Mesothelial cell of epicardium (in vitro differentiated cells): ENCODE measurements at places on chromosomes 16 and 17.

GRCh38 chr17:4362141-4362540 lies 4.3 kb downstream of the UBE2G1 start:
- no peaks in the 10 kb centered on the region for H3K27me3 ChIP-seq
- H3K36me3 ChIP-seq = no peaks in the 10 kb centered on the region
- H3K27ac ChIP-seq = peak overlapping the region; percentile 47
- H3K4me1 ChIP-seq = peaks cover 19% of the 10 kb centered on the region

- DNase-seq = no peak
- H3K4me3 ChIP-seq = no peak overlapping the region
- no peaks in the 10 kb centered on the region for H3K4me1 ChIP-seq
- H3K27ac ChIP-seq = no peak overlapping the region
- no peaks in the 10 kb centered on the region for H3K36me3 ChIP-seq
Measured at GRCh38 chr17:17453088-17453487, 23.7 kb upstream of the MED9 start.

DNA sequence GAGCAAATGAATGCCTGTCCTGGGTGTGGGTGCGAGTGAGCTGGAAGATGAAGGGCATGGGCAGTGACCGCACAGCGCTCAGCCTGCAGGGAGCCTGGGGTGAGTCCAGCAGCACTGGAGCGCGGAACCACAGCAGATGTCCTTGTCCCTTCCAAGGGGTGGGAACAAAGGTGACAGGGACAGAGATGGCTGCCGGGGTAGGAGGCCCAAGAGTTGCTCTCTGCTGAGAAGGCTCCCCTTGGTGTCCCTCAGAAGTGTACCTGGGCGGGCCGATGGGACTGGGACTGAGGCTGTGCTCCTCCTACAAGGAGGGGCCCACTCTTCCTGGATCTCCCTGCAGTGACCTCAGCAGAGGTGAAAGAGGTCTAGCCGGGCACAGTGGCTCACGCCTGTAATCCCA lies 7.6 kb upstream of the PGAP6 start:
- no peaks in the 10 kb centered on the region for H3K27me3 ChIP-seq
- H3K27ac ChIP-seq = no peak overlapping the region
- peaks cover 3% of the 10 kb centered on the region for H3K36me3 ChIP-seq
- H3K4me1 ChIP-seq = peaks cover 27% of the 10 kb centered on the region
- no peak for DNase-seq

DNA sequence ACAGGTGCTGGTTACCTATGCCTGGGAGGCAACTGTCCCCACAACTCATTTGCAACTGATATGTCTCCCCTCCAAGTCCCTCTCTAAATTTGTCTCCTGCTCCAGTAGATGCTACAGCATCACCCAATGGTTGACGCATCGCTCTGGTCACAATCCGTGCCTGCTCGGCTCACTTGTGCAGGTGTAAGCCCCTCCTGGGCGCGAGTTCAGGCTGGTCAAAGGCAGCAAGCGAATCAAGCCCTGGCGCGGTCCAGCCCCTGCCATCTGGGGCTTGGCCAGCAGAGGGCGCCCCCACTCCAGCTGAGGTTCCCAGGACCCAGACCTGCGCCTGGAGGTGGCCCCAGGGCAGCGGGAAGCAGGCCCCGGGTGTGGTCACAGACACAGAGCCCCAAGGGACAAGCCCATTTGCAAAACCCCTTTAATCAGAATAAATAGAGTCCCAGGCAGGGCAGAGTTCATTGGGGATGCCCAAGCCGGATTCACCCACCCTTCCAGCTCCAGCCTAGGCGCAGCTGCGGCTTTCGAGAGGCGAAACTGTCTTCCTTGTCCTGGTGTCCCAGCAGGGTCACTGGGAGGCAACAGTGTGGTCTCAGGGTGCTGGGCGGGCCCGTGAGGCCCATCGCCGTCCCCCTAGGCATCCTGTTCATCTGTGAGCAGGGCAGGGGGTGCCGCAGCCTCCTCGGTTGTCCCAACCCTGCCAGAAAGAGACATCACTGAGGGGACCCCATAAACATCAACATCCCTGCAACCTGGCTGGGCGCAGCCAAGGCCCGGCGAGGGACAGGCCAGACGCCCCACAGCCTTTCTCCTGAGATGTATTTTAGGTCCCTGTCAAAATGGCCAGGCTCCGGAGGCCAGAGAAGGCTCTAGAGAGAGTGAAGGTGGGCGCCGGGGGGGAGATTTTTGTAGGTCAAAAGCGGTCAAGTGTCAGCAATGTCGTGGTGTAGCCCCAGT lies 15.8 kb downstream of the TMC6 start:
- no peak overlapping the region for H3K27ac ChIP-seq
- H3K4me1 ChIP-seq = no peaks in the 10 kb centered on the region
- DNase-seq = peak; percentile 87
- H3K27me3 ChIP-seq = no peaks in the 10 kb centered on the region
- H3K36me3 ChIP-seq = peaks cover 10% of the 10 kb centered on the region
- no peak overlapping the region for H3K4me3 ChIP-seq

GRCh38 chr17:32487473-32488176 lies 832 bp downstream of the CDK5R1 start:
- H3K27ac ChIP-seq = no peak overlapping the region
- no peaks in the 10 kb centered on the region for H3K27me3 ChIP-seq
- peak; percentile 56 for DNase-seq
- H3K36me3 ChIP-seq = peaks cover 5% of the 10 kb centered on the region

DNA sequence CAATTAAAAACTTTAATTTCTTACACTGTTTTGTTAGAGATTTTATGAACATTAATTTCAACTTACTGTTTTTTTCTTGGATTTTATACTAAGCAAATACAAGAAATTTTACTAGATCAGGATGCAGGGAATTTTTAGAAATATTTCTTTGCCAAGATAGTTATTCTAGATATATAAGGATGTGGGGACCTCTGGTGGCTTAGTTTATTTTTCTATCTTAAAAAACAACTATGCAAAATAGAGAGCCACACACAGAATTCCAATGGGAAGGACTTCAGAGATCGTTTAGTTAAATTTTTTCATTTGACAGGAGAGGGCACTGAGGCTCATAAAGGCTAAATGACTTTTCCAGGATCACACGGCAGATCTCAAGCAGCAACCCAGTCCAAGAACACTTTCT lies 23.0 kb upstream of the CAPNS2 start:
- no peak for DNase-seq
- no peak overlapping the region for H3K27ac ChIP-seq
- H3K27me3 ChIP-seq = no peaks in the 10 kb centered on the region
- H3K36me3 ChIP-seq = no peaks in the 10 kb centered on the region
- no peaks in the 10 kb centered on the region for H3K4me1 ChIP-seq

- H3K4me1 ChIP-seq = peaks cover 20% of the 10 kb centered on the region
- no peaks in the 10 kb centered on the region for H3K27me3 ChIP-seq
- H3K36me3 ChIP-seq = peaks cover 41% of the 10 kb centered on the region
- no peak for DNase-seq
- no peak overlapping the region for H3K27ac ChIP-seq
Measured at GRCh38 chr16:8808613-8809353, 11.1 kb downstream of the PMM2 start.

DNA sequence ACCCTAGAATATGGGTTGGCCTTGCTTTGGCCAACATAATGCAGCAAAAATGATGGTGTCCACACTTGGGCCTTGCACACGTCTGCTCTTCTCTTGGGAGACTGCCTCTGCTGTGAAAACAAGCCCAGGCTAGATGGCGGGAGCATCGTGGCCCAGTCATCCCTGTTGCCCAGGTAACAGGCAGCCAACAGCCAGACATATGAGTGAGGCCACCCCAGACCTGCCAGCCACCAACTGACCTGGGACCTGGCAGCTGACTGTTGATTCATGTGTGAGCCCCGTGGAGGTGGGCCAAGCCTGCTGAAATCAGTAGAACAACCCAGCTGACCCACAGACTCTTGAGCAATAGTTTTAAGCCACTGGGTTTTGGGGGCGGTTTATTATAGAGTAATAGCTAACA lies 39.4 kb upstream of the CDH3 start:
- no peak for DNase-seq
- no peaks in the 10 kb centered on the region for H3K27me3 ChIP-seq
- H3K36me3 ChIP-seq = no peaks in the 10 kb centered on the region
- peaks cover 11% of the 10 kb centered on the region for H3K4me1 ChIP-seq

DNA sequence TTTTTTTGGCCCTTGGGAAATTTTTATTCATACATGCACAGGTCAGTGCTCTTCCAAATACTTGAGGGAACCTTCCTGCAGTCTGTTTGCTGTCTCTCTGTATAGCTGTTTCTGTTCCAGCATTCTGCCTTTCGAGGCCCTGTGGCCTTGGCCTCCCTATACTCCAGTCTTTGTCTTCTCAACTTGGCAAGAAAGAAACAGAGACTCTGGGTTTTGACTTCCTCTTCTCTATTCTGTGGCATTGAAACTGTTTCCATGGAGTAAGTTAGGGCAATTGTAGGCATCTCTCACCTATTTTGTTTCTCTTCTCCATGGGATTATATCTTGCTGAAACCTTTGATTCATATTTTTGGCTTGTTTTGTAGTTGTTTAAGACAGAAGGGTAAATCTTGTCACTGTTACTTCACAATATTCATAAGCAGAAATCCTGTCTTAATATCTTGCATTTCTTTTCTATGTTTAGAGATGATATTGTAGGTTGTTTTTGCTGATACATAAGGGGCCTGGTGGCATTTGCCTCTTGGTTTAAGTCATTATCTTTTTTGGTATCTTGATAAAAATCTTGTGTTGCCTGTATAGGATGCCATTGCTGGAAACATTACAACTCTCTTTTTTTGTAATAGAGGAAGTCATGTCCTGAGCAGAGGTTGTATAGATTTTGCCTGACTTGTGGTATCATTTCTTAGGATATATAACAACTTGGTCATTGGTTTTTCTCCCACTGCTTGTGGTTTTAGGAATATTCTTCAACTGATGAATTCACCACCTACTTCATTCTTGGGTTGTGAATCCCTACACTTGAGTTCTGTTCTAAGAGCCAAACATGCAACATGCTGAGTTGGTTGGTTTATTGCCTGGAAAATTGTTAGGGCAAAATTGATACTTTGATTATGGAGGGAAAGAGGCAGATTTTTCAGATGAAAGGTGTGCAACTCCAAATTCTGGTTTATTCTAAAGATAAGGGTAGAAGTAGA lies 168.6 kb downstream of the FTO start:
- DNase-seq = no peak
- H3K36me3 ChIP-seq = peaks cover 67% of the 10 kb centered on the region
- peaks cover 7% of the 10 kb centered on the region for H3K4me1 ChIP-seq
